ENCODE measurements at places on chromosomes 6 and 20.

DNA sequence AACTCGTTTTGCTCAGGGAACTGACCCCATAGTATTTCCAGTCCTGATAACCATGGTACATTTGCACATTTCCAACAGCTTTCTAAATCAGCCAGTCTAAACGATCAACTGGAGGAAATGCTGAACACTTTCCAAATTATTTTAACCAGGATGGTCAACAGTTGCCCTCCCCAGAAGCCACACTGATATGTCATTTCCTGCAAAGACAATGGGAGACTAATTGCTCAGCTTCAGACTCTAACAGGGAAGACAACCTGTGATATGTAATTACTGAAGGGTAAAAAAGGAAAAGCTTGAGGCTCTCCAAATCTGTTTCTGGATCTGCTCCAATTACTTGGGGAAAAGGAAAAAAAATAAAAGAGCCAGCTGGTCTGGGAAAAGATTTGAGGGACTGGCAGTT is 88.8 kb downstream of the FYN start:
- no peak for DNase-seq

DNA sequence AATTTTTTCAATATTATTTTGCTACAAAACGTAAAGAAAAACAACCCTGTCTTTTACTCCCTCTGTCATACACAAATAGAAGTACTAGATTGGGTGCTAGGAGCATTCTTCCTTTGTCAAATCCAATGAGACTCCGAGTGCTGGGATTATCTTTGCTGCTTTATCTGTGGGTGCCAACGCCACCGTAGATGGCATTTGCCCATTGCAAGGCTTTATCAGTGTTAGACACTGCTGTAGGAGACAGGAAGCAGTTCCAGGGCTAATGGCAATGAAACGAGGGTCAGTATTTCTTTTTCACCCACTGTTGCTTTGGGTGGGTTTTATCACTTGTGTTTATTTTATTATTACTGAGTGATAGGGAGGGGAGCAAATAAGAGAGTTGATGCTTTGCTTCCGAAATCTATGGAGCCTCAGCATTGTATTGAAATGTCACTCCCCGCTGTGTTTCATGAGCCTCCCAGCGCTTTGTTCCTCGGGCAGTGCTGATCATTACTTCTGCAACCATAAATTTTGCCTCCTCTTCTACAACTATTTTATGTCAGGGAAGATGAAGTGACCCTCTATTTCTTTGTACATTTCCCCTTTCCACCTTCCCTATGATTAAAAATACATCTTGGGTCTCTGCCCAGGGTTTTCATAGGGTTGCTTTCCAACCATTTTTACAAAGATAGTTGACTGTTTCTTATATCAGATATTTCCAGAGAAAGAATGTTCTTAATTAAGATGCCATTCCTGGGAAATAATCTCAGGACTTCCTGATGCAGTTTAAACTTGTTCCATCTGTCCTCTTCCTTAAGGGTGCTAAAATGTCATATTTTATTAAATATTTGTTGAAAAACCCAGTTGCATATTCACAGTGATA is 86.7 kb upstream of the LAMP5 start:
- no peak for DNase-seq

GRCh38 chr6:44133003-44133931 is 5.9 kb downstream of the TMEM63B start:
- DNase-seq: peak; percentile 64

GRCh38 chr6:170536671-170537070 is 16.4 kb downstream of the PSMB1 start:
- no peak for DNase-seq

DNA sequence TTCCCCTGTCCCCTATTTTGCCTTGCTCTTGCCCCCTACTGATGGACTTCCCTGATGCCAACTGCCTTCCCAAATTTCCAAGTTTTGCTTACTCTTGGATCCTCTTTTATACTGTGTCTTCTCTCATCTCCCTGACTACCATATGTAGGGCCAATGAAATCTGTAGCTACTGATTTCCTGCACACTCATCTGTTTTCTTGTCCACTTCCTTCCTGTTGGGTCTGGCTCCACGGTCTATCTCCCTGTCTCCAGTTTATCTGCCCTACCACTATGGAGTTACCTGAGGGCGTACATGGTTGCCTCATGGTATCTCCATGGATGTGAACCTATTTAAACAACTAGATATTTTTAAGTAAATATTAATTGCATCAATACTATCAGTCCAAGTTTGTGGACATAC is 140.3 kb upstream of the MCHR2 start:
- no peak for DNase-seq

DNA sequence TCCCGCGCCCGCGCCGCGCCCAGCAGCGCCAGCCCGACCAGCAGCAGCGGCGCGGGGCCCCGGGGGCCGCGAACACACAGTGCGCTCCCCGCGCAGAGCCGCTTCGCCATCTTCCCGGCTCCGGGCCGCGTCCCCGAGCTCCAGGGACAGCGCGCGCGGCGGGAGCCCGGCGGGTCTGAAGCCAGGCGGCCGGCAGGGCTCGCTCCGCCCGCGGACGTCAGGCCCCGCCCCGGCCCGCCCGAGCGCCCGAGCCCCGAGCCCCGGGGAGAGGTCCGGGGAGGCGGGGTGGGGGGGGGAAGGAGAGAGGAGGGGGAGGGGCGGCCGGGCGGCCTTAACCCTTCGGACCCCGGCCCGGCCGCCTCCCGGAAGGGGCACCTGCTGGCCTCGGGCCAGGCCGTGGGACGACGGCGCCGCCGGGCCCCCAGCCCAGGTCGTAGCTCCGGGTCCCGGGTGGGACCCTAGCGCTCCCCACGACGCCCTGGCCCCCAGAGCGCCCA is at the start of gene LAMA5:
LAMA5 (minus strand) TSS at position 177 of the 497 bp plus-strand sequence; CDS start at position 110, 67 bp downstream.
- DNase-seq: no peak

DNA sequence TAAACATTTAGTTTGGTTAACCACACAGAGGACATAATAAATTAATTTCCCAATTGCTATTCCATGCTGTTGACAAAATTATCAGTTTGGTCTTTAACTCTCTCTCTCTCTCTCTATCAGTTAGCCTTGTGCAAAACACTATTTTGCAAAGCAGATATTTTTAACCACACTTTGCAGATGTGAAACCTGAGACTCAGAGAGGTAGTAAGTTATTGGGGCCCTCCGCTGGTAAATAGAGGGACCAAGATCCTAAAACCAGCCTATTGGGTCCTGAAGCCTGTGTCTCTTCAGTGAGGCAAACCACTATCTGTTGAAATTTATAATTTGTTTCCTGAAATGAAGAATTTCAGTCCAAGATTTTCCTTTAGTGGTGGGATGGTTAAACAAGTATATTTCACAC is 231.0 kb downstream of the SOD2 start:
- no peak for DNase-seq

- no peak for DNase-seq
These were observed 57.8 kb downstream of the SLC2A10 start for GRCh38 chr20:46767127-46767761.

GRCh38 chr6:144285798-144286502 is 815 bp downstream of the UTRN start:
- DNase-seq: no peak

DNA sequence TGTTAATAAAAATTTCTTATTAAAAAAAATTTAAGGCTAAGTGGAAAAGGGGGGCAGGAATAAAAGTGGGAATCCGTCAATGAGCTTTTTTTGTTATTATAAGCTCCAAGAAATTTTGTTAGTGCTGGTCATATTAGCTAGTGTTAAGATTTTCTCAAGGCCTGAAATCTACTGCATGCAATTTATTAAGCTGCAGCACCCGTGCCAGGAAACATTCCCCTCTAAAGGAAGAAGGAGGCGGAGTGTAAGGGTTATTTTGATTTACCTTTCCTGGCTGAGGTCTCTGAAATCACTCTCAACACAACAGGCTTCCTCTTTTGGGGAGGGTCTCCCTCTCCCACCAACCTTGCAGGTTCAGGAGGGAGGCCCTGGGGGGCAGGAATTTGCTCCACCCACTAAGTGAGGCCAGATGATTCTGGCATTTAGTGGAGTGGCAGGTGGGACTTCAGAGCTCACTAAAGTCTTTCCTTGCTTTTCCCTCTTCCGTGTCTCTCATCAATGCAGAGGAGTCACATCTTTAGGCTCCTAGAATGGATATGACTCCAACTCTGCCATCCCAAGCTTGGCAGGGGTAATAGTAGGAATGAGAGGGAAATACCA is 168.8 kb downstream of the BCAS1 start:
- no peak for DNase-seq

DNA sequence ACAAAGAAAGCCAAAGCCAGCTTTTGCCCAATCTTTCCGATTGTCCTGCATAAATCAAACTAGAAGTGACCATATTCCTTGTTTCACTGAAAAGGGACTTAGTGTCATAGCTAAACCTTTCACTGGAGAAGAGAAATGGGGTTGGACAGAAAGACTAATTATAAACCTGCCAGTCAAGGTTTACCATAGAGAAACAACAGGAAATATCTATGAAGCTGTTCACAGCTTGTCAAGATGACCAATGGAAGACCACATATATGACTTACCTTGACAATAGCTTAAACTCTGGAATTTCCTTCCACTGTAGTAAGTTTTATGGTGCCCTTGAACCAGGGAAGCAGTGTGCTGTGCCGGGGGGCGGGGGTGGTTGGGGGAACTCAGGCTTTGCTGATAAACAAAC is 107.7 kb upstream of the PHACTR1 start:
- no peak for DNase-seq

DNA sequence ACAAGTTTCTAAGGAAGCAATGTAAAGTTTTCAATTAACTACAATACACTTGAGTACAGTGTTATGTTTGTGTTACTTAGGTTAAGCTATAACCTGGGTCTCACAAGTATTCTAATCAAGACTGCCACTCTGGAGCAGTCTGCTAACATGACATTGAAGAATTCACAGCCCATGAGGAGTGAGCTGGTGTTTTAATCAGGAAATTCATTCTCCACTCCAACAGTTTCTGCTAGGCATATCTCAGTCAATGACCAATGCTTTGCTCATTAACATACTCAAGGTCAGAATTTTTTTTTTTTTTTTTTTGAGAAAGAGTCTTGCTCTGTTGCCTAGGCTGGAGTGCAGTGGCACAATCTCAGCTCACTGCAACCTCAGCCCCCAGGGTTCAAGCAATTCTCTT is 59.6 kb upstream of the SAMHD1 start:
- DNase-seq: no peak

DNA sequence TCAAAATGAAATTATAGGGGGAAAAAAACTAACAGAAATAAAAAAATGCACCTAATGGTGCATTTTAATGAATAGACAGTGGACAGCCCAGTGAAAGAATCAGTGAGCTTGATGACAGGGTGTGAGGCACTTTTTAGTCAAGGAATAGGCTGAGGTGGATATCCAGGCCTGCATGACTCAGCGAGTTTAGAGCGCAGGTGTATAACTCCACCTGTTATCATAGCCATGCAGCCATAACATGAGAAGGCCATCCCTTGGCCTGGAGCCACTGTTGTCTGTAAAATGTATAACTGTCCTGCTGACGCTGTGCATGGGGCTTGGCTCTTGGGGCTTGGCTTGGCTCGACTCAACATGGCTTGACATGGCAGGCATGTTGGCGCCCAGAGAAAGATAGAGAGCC is 331.5 kb upstream of the NOX3 start:
- no peak for DNase-seq

DNA sequence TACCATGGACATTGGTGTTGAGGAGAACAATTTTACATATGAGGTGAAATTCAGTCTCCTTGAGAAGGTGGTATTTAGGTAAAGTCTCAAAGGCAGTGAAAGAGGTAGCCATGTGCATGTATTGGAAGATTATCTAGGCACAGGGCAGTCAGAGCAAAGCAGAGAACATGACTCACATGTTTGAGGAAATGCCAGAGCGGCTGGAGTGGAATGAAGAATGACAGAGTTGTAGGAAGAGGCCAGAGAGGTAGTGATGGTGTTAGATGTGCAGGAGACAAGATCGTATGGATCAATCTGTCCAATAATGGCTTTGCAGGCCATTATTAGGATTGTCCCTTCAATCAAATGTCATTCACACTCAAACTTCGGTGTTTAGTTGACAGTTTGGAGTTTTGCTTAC is 449.4 kb upstream of the PTCHD4 start:
- DNase-seq: no peak

DNA sequence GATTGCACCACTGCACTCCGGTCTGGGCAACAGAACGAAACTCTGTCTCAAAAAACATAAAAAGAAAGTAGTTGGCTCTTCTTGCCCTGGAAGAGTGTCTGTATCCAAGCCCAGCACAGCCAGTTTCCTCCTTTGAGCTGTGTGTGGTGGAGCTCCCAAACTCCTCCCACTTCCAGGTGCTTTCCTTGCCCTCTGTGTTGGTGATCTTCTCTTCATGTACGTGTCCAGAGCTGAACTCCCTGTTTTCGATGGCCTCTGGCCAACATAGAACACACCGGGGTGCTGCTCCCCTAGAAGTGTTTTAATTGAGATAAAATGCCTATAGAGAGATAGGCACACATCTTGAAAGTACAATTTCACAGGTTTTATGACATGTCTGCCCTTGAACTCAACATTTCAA is 16.7 kb upstream of the SGK2 start:
- DNase-seq: no peak

DNA sequence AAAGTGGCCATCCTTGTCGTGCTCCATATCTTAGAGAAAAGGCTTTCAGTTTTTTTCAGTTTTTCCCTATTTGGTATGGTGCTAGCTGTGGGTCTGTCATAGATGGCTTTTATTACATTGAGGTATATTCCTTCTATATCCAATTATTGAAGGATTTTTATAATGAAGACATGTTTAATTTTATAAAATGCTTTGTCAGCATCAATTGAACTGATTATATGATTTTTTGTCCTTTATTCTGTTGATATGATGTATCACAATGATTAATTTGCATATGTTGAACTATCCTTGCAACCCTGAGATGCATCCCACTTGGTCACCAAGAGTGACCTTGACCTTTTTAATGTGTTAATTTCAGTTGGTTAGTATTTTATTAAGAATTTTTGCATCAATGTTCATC is 55.1 kb upstream of the VGLL2 start:
- no peak for DNase-seq

GRCh38 chr6:28884423-28885131 is 39.2 kb downstream of the TRIM27 start:
- no peak for DNase-seq

GRCh38 chr6:46353528-46353927 is 137.7 kb downstream of the RCAN2 start:
- no peak for DNase-seq

GRCh38 chr6:30520522-30520921 is 31.2 kb downstream of the HLA-E start:
- no peak for DNase-seq

GRCh38 chr6:168671863-168672546 is 231.0 kb downstream of the SMOC2 start:
- no peak for DNase-seq

GRCh38 chr20:17403461-17403860 is 127.7 kb downstream of the BFSP1 start:
- no peak for DNase-seq

- DNase-seq: no peak
These were observed 21.4 kb upstream of the CARMIL1 start for GRCh38 chr6:25257686-25258348.

DNA sequence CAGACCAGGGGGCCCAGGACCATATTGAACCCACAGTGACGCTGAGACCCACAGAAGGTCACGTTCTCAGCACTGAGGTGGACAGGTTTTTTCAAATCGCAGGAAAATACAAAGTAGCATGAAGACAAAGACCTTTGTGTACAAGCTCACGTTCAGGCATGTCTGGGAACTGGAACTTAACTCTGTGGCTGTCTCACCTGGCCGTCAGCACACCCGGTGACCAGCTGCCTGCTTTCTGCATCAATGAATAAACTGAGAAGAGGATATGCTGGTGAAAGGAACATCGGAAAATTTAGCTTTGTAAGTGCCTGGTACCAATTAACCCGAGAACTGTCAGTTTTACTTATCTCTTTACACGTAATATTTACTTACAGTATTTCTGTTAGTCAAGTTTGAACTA is 36.5 kb downstream of the WDR27 start:
- DNase-seq: no peak
